ENCODE measurements at places on chromosomes 4 and X.

- no peak for DNase-seq
Observed at GRCh38 chr4:8853249-8853648, 18.4 kb downstream of the HMX1 start.

GRCh38 chr4:73919691-73920090 is 50.5 kb downstream of the CXCL1 start:
- DNase-seq = no peak

DNA sequence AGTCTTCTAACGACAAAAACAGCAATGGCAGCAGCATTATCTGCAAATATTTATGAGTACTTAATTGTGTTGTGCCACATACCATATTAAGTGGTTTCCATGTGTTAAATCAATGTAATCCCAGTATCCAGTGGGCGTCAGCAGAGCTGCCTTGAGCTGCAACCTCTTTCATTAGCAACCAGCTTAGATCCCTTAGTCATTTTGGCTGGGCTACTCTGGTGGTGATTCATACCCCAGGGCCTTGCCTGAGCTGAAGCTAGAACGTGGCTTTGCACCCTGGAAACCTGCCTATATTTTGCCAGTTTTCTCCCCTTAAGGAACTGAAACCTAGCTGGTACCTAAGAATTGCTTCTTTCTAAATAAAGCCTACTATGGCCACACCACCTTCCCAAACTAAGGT is 474.3 kb upstream of the FTHL17 start:
- DNase-seq = no peak

GRCh38 chr4:86872135-86872534 is 20.1 kb downstream of the C4orf36 start:
- no peak for DNase-seq

DNA sequence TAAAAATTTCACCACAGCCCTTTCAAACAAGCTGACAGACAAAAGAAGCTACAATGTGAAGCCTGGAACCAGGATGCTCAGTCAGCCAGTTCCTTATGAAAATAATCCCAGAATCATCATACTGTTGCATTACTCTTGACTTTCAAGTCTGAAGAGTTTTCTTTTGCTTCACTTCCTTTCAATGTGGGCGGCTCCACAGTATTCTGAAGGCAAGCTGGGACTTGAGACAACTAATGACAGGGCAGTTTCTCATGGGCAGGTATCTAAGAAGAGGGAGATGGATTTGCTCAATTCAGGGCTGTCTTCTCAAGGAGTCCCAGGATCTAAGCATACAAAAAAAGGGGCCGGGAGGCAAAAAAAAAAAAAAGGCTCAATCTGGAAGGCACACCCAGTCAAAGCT is 173.4 kb downstream of the PAPSS1 start:
- DNase-seq = no peak

- peak; percentile 22 for DNase-seq
Observed at GRCh38 chr4:40621592-40622512, 7.8 kb downstream of the RBM47 start.

DNA sequence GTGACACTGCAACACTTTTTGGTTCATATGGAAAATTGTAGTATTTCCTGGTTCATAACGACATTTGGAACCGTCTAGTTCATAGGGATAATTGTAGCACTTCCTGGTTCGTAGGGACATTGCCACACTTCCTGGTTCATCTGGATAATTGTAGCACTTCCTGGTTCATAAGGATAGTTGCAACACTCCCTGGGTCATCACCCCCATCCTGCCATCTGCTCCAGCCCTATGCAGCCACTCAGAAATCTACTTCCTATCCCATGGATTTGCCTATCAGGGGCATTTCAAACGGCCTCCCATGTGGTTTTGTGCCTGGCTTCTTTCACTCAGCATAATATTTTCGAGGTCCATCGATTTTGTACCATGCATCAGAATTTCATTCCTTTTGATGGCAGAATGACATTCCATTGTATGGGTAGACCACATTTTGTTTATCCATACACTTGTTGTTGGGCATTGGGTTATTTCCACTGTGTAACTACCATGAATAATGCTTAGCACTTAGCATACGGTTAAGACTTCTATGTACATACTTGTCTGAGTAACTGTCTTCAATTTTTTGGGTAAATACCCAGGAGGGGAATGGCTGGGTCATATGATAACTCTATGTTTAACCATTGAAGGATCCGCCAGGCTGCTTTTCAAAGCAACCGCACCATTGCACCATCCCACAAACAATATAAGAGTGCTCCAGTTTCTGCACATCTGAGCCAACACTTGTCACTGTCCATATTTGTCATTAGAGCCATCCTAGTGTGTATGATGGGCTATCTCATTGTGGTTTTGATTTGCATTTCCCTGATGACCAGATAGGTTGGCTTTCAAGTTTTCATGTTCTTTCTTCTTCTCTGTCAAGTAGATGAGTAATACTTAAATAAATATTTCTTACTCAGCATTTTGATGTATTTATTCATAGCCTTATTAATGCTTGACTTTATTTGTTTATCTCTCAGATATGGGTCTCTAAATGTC is 58.3 kb upstream of the CD99 start:
- DNase-seq = no peak

- DNase-seq = peak; percentile 52
Observed at GRCh38 chr4:54657185-54657550, 589 bp upstream of the KIT start.

DNA sequence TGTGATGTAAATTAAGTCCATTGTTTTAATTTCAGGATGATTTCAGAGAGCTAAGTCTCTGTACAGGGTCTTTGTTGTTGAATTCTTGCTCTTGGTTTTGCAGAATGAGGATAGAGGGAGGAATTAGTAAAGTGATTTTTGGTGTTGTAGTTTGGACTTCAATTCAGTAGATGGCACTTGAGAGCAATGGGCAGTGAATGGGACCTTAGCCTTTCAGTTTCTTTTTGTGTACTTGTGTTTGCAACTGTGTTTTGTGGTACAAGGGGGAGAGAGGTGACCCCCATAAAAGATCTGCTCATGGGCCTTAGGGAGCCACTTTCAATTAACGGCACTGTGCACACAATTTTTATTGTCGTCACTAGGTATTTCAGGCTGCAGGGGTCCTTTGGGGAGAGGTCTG is 340.0 kb downstream of the DCAF12L2 start:
- DNase-seq = no peak

GRCh38 chr4:138833974-138834373 is 181.6 kb upstream of the NOCT start:
- DNase-seq = no peak

DNA sequence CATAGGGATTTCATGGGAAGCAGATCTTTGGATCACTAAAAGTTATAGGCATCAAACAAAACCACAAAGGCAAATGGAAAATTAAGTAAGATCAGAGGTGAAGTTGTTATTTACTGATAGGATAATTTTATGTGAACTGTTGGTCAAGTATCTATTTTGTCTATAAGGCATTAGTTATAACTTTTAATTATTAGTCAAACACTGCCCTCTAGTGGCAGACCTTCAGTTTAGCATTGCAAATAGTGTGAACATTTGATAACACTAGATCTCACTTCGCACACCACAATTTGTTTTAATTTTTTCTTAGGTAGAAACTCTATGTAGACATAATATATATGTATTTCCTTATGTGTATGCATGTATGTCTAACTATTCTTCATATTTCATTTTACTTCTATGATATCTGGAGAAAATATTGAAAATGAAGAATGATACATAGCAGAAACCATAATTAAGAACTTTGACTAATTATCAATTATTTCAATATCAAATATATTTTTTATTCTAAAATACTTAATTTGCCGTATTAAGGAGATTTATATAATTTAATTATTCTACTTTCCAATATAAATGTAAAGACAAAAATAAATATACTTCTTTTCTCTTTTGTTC is 214.5 kb upstream of the TACR3 start:
- DNase-seq = no peak

DNA sequence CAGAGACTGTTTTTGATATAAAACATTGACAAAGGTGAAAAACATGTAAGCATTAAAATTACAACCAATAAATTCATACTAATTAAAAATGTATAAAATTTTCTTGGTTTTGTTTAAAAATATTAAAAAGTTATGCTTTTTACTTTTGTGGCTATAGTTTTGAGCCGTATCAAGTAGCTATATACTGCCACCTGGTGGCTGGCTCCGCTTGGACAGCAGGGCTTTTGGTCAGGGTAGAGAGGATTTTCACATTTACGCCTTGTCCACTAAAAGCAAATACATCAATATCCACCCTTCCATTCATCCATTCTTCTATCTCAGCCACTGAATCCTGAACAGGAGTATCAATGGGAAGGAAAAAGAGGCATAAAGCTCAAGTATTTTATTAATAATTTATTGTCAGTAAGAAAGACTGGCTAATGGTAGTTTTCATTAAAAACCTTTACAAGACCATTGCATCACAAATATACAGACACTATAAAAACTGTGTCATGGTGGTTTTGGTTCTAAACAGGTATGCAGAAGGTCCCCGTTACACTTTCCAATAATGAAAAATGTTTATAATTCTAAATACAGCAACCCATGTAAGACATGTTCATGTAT is 32.1 kb upstream of the MTNR1A start:
- DNase-seq = peak; percentile 72

GRCh38 chr4:7872264-7872771 is 67.3 kb downstream of the AFAP1 start:
- DNase-seq = no peak

- no peak for DNase-seq
Observed at GRCh38 chr4:128161138-128161537, 100.0 kb downstream of the LARP1B start.

- no peak for DNase-seq
Observed at GRCh38 chr4:112341033-112341432, 43.9 kb downstream of the ALPK1 start.

- no peak for DNase-seq
Observed at GRCh38 chr4:85720735-85721134, 245.8 kb downstream of the ARHGAP24 start.

DNA sequence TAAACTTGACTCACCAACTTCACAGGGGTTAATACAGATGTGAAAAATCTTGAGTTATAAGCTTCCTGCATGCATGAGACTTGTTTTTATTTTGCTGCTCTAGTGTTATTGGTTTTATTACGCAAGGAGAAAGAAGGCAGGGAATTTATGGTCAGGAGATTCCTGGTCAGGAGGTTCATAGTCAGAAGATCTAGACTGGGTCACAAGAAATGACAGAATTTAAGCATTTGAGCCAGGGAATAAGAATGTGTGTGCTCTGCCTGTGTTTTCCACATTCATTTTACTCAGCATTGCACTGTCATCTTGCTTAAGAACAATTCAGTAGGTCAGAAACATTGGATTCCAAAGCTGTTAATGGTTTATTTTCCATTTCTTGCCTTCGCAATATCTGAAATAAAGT is 2522.1 kb downstream of the ARAP2 start:
- no peak for DNase-seq

GRCh38 chr4:120544838-120545237 is 377.7 kb downstream of the PRDM5 start:
- DNase-seq = no peak

GRCh38 chrX:71910986-71911730 is 513 bp downstream of the NHSL2 start:
- DNase-seq = peak; percentile 73

GRCh38 chrX:119672426-119672825 is 20.5 kb downstream of the SEPTIN6 start:
- DNase-seq = no peak

DNA sequence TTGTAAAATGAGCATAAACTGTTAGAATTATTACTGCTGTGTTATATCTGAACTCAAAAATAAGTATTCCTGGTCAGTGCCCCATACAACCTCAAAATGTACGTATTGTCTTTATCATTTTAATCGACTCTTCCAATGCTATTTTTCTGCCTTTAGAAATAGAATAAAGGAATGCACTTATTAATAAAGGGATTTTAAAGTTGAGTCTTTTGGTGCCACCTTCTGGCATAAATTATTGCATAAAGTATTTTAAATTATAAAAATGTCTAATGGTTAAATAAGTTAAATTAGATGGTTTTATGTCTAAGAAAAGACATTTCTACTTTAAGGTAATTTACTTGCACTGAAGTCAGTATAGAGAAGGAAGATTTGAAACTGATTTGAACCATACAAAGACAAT is 424.0 kb upstream of the NDST4 start:
- no peak for DNase-seq

GRCh38 chr4:145842224-145842887 is 96.3 kb downstream of the ZNF827 start:
- DNase-seq = no peak

DNA sequence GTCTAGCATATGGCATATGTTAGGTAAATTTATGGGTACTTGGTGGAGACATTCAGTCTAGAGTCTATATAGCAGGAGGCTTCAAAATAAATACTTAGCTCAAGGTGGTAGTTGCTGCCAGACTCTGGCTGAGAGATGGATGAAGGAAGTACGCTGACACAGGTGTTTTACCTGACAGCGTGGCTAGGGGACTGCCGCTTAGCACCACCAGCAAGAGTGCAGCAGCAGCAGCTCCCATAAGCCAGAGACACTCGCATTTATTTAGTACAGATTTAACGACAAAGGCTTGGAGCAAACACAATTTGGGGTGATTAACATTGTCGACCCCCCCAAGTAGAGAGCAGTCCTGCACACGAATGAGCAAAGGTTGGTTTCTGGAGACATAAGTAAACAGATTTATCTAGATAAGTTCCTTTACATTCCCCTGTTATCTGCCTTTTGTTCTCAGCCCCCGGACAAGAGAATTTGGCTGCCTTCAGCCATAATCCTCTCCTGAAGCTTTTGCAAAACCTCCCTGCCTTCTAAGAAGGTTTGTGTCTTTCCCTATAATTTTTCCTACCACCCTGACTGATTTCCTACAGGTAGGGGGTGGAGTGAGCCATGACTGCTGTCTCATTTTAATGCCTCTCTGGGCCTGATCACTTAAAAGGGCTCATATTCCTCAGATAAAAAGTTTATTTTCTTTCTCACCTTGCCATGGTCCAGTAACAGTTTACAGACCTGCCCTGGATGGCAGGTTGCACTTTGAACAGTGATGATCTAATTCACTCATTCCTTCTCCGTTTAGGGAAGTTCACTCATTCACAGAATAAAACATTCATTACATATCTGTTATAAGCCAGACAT is 64.6 kb downstream of the RHOH start:
- no peak for DNase-seq

- DNase-seq = no peak
Observed at GRCh38 chr4:8039290-8039689, 99.6 kb upstream of the AFAP1 start.

DNA sequence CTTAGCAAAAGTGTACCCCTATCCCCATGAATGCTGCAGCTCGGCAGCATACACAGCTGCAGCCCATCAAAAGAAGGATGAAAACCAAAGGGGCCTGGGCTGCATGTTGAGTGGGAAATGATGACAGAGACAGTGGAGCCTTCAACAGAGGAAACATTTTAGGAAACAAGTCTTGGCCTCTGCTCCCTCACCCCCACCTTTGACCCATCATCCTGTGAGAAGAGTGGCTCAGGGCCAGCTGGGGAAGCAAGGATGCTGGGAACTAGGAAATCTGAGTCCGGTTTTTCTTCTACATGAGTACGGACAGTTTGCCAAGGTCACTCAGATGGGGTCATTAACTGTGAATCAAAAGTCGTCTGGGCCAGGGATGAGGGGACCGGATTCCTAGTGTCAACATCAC is 37.2 kb downstream of the IDS start:
- no peak for DNase-seq

DNA sequence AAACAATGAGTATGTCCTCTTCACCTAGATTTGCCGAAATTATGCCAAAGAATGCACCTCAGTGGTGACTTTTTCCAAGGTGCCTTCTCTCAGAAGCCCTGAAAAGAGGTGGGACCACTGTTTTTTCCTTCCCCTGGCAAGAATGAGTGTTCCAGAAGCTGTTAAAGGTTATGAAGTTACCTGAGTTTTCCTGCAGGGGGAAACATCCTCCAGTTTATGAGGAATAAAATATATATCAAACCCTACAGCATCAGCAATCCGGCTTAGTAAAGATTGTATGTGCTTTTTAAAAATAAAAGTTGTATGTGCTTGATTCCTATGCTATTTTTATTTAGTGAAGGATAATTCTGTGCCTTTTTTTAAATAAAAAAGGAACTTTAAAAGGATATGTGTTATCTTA is 73.3 kb downstream of the RBM46 start:
- DNase-seq = no peak
